Germinal center (tissue), 1 donor: ENCODE measurements at places on chromosomes 5 and 9.
A peak's percentile ranks its signal among the peaks of the same experiment; 100 is the strongest.

DNA sequence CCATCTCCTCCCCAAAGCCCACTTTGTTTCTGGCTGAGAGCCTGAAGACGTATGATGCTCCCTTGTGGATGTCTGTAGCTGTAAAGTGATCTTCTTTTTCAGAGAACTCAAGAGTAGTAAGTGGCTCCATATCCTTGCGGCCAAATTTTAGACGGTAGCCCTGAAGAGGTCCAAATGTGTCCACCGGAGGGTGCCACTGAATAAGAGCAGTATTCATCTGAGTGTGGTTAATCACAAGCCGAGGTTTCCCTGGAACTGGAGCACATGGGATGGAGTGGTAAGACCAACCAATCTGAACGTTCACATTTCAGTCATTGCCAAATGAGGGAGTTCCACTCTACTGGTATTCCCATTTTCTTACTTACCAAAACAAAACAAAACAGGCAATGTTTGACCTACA, 686.5 kb upstream of the DMAC1 start:
- DNase-seq: no peak

GRCh38 chr5:177509991-177510566, 453 bp upstream of the DOK3 start:
- peak; percentile 64 for DNase-seq

- no peak for DNase-seq
Observed at GRCh38 chr5:50564079-50564478, 102.4 kb upstream of the PARP8 start.

GRCh38 chr5:89117124-89117644, 234.2 kb upstream of the MEF2C start:
- no peak for DNase-seq

DNA sequence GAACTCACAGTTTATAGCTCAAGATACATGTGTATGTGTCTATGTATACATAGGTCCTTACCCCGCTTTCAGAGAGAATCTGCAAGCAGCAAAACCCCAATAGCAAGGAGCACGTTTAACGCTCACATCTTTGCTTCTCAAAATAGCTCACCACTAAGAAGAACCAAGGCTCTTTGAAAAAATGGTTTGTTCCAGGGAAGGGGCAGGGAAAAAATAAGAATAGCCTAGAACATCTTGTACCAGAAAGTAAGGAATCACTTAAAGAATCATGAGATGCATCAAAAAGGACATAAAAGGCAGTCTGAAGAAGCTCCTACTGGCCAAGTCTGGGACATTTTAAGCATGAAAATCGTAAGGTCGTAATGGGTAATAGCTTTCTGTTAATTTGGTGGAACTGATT, 196.4 kb downstream of the FSTL4 start:
- DNase-seq: no peak

DNA sequence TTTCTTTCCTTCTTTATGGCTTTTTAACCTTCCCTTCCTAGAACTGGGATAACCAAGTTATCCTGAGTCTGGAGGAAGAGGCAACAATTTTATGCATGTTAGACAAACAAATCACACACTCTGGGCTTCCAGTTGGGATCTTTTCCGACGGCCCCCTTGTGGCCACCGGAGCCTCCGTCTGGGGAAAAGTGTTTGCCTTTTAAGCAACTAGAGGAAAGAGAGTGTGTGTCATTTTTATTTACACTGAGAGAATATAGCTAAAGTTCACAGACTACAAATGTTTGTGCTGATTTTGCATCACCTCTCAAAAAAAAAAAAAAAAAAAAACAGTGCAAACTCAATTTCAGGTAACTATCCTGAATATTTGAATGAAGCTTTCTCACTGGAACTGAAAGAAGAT, 126.2 kb downstream of the SEMA6A start:
- DNase-seq: no peak

DNA sequence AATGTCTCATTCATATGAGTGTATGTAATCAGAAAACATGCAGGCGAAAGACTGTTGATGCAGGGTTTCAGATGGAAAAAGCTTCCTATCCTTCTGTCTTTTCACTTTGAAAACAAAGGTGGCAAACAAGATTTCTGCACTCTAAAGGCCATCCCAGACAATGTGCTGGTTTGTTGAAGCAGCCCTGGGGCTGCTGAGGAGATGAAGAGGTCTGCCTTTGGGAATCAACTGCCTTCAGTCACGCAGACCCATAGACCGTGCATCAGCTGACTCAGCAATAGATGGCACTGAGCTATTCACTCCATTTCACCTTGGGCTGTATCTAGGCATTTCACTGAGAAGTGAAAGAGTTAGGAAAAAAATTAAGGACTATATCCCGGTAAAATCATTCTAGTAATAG, 60.5 kb upstream of the C5orf46 start:
- no peak for DNase-seq

DNA sequence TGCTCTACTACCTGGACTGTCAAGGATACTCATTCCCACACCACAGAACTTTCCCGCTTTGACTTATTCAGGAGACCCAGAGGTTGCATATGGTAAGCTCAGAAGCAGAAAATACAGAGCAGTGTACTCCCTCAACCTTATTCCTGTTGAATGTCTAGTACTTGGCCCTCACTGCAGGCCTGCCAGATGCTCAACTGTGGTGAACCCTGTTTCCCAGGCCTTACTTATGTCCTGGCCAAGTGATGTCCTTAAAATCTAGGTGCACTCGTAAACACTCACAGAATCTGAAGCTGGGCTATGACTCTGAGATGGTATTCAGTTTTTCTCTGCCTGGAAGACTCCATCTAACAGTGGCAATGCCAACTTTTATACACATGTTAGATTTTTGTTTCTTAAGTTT, 21.0 kb downstream of the DIAPH1 start:
- no peak for DNase-seq

GRCh38 chr9:124941679-124942561, 1.0 kb upstream of the GOLGA1 start:
- DNase-seq: no peak

GRCh38 chr9:136429683-136430491, 9.8 kb downstream of the INPP5E start:
- DNase-seq: no peak

GRCh38 chr5:118791926-118792734, 196.2 kb downstream of the DTWD2 start:
- peak; percentile 30 for DNase-seq

DNA sequence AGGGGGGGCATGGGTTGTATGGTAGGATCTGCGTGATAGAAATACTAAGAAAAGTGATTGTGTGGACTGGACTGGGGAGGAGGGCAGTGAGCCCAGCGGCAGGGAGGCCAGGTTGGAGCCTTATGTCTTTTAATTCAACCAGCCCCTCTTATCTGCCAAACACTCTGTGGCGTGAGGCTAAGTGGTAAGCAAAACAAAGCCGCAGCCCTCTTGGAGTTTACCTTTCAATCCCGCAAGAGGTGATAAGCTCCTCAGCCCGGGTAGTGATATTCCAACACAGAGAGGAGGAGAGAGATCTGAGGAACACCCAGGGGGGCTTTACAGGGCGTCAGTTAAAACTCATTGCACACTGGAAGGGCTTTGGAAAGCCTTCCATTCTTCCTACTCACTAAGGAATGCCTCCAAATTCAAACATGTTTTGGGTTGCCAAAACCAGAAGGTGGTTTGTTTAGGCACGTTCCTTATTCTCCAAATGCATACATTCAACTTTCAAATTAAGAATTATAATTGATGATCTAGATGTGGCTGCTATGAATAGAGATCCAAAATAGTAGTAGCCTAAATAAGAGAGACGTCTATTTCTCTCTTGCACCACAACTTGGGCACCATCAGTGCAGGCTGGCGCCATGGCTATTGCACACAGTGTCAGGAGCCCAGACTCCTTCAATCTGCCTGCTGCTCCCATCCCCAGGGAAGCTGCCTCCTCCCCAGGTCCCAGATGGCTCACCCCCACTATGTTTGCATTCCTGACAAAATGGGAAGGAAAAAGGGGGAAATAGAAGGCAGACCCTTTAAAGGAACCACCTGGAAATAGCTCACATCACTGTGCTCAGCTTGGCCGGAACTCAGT, 75.1 kb upstream of the FSTL4 start:
- no peak for DNase-seq

GRCh38 chr9:133142684-133143622, 20.8 kb downstream of the GBGT1 start:
- no peak for DNase-seq

- no peak for DNase-seq
Observed at GRCh38 chr5:140925806-140926442, at the start of gene PCDHAC1. Gene PCDHAC1 (plus strand): TSS chr5:140926299. CDS start chr5:140926893, 594 bp downstream.

GRCh38 chr5:86979811-86980411, 287.8 kb upstream of the RASA1 start:
- DNase-seq: no peak

DNA sequence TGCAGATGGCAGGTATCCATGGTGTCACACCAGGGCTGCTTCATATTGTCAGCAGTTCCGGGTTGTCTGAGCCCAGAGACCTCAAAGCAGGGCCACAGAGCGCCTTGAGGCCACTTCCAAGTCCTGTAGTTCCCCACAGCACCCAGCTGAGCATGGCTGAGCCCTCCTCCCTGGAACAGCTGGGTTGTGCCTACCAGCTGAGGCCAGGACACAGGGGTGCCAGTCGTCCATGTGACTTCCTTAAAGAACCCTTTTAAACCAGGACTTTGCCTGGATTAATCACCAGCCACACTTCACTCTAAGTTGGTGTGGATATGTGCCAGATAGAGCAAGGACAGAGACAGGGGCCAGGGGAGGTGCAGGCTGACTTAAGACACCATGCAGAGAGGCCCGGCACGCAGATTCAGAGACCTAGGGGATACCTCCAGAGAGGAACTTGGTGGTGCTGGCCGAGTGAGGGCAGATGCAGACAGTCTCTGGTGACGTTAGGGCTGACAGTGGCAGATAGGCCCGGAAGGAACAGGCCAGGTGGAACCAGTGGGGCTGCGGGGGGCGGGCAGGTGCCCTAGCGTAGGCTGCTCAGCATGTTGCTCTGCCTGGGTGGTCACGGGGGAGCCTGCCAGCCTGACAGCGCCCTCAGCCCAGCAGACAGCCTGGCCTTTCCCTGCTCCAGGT, 142.7 kb downstream of the CACNA1B start:
- no peak for DNase-seq

DNA sequence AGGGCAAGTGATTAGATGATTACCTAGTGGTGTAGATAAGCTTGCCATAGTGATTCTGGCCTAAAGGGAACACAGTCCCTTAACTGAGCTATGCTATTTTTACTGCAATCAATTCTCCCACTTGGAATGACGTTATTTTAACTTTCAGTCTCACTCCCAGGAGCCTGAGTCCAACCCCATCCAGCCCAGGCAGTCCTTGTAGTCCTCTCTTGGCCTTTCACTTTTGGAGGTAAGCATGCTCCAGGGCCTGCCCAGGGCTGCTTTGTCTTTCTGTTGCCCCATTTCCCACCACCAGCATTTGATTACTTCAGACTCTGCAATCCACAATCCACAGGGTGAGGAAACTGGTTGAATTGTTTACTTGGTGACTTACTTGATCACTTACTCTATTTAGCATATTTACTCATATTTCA, 233.0 kb downstream of the CD180 start:
- DNase-seq: no peak

GRCh38 chr5:137190441-137190840, 308.7 kb downstream of the SPOCK1 start:
- DNase-seq: no peak

DNA sequence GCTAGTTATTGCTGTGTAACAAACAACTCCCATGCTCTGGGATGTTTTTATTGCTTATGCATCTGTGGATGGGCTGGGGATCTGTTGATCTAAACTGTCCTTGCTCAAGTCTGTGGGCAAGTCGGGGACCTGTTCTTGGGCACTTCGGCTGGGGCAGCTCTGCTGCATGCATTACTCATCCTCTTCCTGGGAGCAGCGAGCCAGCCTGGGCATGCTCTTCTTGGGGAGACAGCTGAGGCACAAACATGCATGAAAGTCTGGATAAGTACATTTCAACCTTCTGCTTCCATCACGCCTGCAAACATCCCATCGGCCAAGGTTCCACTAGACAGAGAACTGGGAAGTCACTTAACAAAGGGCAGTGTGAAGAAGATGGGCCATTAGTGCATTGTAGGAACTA, 66.3 kb downstream of the ANKRD33B start:
- DNase-seq: no peak

GRCh38 chr9:91132576-91133073, 229.1 kb downstream of the AUH start:
- no peak for DNase-seq

DNA sequence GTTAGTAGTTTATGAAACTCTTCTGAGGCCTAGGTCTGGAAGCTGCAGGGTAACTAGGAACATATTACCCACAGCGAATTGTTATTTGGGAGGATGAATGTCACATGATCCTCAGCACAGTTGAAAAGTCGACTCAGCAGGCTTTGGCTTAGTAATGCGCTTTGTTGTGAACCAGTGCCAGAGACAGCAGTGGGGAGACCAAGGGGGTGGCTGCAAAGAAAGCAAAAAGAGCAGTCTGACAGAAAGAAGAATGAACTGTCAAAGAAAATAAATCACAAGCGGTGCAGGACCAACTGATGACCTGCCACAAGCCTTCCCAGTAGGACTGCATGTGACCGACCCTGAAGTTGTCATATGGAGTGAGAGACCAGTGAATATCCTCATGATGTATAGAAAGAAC, 170.0 kb downstream of the CCDC171 start:
- no peak for DNase-seq

DNA sequence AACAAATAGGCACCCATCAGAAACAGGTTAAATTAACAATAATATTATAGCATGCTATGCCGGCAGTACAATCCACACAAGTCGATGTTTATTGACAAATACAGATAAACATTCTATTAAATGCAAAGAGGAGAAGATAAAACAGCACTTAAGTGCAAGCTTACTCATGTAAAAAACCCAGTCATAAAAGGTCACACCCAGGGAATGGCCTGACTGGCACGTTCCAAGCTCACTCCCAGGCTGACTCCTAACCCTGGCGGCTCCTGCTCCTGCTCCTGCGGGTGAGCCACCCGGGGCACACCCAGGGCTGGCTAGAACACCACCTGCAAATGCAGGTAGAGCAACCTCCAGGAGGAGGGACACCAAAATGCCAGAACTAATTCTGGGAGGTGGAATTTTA, 66.9 kb downstream of the SEMA4D start:
- no peak for DNase-seq

GRCh38 chr5:33277061-33277650, 163.6 kb upstream of the TARS1 start:
- no peak for DNase-seq

DNA sequence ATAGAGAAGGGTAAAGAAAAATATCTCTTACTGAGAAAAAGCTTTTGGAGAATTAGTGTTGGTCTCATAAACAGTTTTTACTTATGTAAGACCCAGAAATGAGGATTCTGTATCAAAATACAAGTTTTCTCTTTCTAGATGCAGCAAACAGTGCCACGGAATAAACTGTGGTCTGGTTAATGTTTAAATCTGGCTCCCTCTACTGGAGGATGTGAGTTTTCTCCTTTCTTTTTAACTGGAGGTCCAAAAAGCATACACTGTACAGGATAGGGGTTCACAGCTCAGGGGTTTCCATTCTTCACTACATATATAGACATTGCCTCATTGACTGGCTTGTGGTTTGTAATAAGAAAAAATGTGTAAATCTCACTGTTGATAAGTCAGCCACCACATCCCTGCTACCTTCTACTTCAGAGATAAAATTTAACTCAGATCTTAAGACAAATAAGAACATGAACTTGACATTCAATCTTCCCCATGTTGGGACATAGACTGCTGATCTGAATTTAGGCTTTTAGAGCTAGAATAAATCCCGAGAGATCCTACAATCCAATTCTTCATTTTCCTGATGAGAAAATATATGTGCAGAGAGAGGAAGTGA, 98.9 kb downstream of the CFAP95 start:
- DNase-seq: peak; percentile 23

- no peak for DNase-seq
Observed at GRCh38 chr5:34827588-34828506, 11.1 kb upstream of the TTC23L start.
